ENCODE measurements at places on chromosomes 6 and 20.

- peak; percentile 54 for DNase-seq
Measured at GRCh38 chr20:45229264-45230056, 8.3 kb downstream of the SEMG2 start.

- DNase-seq, result no peak
Measured at GRCh38 chr20:34199183-34199582, 42.0 kb upstream of the ASIP start.

DNA sequence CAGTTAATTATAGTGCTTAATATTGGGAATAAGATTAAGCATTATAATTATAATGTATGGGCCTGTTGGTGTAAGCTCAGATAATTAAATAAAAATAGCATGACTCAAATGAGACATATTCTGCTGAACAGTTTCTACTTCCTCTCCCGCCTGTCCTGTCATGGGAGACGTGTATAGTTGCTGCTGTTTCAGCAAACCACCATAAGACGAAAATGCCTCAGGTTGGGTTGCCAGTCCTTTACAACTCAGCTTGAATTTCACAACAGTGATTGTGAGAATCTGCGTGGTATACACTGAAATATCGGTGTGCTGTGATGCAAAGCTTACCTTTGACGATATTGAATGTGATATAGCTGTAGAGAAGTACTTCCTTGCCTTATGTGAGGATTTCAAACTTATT lies 99.5 kb downstream of the POPDC3 start:
- DNase-seq, result no peak

GRCh38 chr6:170403451-170403850 lies 96.9 kb downstream of the FAM120B start:
- no peak for DNase-seq

- no peak for DNase-seq
Measured at GRCh38 chr6:44659726-44660125, 272.2 kb downstream of the CDC5L start.

- no peak for DNase-seq
Measured at GRCh38 chr20:19539191-19539590, 218.9 kb upstream of the RIN2 start.

GRCh38 chr20:61560361-61560853 lies 308.3 kb downstream of the CDH4 start:
- DNase-seq, result no peak

- DNase-seq, result peak; percentile 83
Measured at GRCh38 chr6:28802417-28803336, 121.1 kb downstream of the TRIM27 start.

- no peak for DNase-seq
Measured at GRCh38 chr6:43097098-43097489, 21.0 kb downstream of the PTK7 start.

Data from activated CD4-positive, alpha-beta T cell treated with anti-CD3 and anti-CD28 coated beads, Interleukin-2, Interleukin-4, amounts not matched to agents 100 ng/mL and 50 ng/mL, durations not matched to agents 16 hours and 8 hours (primary cell).